GM03348 (cell line): ENCODE measurements at places on chromosomes 6 and 20.
A peak's percentile ranks its signal among the peaks of the same experiment; 100 is the strongest.

GRCh38 chr6:108565091-108565766, 4.5 kb downstream of the FOXO3 start:
- no peak for DNase-seq

DNA sequence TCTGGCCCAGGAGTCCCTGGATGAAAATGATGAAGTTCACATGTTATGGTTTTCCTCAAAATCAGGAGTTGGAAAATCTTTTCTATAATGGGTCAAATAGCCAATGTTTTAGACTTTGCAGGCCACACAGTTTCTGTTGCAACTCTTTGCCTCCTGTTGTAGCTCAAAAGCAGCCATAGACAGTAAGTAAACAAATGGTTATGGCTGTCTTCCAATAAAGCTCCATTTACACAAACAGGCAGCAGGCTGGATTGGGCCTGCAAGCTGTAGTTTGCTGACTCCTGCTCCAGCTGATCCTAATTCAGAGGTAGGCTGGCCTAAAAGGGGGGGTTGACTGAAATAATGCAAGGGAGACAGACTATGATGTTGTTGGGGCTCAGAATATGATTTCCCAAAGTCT, 33.0 kb downstream of the METTL24 start:
- peak; percentile 30 for DNase-seq

- DNase-seq: no peak
Observed at GRCh38 chr20:63224412-63225081, 8.6 kb upstream of the YTHDF1 start.

DNA sequence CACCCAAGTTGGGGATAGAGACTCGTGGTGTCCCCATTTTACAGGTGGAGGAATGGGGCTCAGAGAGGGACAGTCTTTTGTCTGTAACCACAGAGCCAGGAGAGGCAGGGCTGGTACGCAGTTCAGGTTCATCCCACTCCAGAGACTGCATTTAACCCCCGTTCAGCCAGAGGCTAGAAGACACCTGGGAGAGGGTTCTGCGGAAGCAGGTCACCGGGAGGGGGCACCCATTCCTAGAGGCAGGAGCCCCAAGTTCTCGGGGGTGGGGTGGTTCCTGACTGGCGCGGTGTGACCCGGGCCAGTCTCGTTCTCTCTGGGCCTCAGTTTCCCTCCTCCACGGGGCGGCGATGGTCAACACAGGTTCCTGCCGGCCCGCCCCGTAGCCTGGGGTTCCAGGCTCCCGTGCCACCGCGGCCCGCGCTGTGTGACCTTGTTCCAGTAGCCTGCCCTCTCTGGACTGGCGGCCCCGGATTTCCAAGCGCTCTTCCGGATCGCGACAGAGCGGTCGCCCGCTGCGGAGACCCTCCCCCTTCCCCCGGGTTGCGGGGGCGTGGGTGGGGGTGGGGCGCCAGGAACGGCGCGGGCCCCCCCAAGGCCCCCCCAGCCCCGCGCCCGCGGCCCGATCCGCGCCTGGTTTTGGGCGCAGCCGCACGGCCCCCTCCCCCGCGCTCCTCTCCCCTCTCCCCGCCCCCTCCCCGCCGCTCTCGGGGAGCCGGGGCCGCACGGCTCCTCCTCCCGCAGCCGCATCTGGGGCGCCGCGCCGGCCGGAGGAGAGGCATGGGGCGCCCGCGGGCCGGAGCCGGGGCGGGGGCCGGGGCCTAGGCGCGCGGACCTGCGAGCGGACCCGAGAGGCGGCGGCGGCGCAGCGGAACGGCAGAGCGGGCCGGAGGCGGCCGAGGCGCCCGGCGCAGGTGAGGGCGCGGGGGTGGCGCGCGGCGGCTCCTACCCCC, at the start of gene DLGAP4:
DLGAP4 (plus strand) TSS at position 738 of the 950 bp plus-strand sequence. CDS start 125,379 bp downstream, outside the sequence.
- no peak for DNase-seq

- DNase-seq: no peak
Observed at GRCh38 chr6:101650402-101651100, 257.0 kb downstream of the GRIK2 start.
